Endodermal cell (in vitro differentiated cells): ENCODE measurements at places on chromosomes 6 and 20. TPM values are rescaled to one million over a fixed set of nuclear protein-coding genes. Genes with fewer than 3 reads are reported as not detected.

DNA sequence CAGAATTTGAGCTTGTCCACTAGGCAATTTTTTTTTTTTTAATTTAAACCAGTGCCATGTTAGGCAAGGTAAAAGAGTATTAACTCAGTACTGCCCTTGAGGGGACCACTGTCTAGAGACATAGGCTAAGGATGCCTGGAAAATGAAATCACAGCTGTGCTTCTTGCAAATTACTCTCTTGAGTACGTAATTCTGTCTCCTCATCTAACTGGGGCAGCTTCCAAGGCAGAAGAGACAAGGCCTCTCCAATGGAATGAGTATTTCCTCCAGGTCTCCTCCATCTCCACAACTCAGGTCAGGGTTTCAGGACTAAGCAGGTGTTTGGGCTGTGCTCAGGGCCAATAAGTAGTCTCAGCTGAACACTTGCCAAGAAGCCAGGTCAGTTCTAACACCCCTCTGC, 33.8 kb upstream of the MRPS10 start:
- DNase-seq, result no peak
- H3K27me3 ChIP-seq, result no peaks in the 10 kb centered on the region
- no peaks in the 10 kb centered on the region for H3K4me1 ChIP-seq
- H3K4me3 ChIP-seq, result no peak overlapping the region
- no peak overlapping the region for H3K27ac ChIP-seq

ZC2HC1B gene
- not detected in 2 replicates for total RNA-seq

- no peak for DNase-seq
- no peaks in the 10 kb centered on the region for H3K4me1 ChIP-seq
- no peak overlapping the region for H3K4me3 ChIP-seq
- peaks cover 4% of the 10 kb centered on the region for H3K36me3 ChIP-seq
- no peaks in the 10 kb centered on the region for H3K27me3 ChIP-seq
- H3K27ac ChIP-seq, result no peak overlapping the region
Observed at GRCh38 chr20:3109350-3110302, 25.1 kb upstream of the AVP start.

SPATA25 gene
- total RNA-seq, result 1.4 and 2.2 TPM in 2 replicates

- no peak overlapping the region for H3K27ac ChIP-seq
- H3K4me3 ChIP-seq, result no peak overlapping the region
- H3K27me3 ChIP-seq, result no peaks in the 10 kb centered on the region
- no peaks in the 10 kb centered on the region for H3K36me3 ChIP-seq
- no peaks in the 10 kb centered on the region for H3K4me1 ChIP-seq
Observed at GRCh38 chr20:41005361-41005729, 23.3 kb upstream of the TOP1 start.

DNA sequence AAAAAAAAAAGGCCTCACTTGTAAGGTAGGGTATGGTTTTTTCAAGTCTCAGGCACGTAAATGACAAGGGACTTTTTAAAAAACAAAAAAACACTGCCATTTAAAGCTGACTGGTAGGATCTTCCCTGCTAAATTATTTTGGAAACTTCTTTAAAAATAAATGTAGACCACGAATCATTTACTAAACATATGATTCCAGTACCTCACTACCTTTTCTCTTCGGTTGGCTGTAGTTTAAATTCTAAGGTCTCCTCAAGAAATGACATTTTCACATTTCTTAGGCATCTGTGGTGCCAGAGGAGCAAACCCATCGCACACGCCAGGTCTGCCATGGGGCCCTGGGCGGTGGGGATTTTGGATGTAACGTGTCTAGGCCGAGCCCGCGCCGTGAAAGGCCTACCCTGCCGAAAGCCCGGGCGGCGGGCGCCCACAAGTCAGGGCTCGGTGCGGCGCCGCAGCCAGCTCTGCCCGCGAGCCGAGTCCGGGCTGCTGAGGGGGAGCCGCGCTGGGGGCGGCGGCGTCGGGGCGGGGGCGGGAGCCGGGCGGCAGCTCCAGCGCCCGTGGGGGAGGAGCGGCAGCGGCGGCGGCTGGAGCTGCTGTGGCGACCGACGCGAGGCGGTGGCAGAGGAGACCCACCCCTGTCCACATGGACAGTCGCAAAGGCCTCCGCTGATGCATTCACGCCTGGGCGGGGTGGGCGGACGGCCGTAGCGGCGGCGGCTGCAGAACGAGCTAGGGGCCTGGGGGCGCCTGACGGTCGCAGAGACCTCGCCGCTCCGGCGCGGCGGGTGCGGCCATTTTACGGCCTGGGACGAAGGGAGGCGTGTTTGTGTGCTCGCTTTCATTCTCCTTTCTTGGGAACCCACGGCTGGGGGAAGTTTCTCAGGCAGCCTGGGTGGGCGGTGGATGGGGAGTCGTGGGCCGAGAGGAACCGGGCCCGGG, at the start of gene SENP6:
SENP6 (plus strand) TSS at position 577 of the 942 bp plus-strand sequence. CDS start 645 bp downstream, outside the sequence.
- peak; percentile 89 for DNase-seq
- peak within 1 kb of the TSS; percentile 99 for H3K4me3 ChIP-seq
- H3K4me1 ChIP-seq, result no peaks in the 10 kb centered on the region

GRCh38 chr6:147503587-147503986, 4.9 kb upstream of the SAMD5 start:
- peaks cover 12% of the 10 kb centered on the region for H3K27me3 ChIP-seq
- no peaks in the 10 kb centered on the region for H3K36me3 ChIP-seq
- peak; percentile 53 for DNase-seq
- no peaks in the 10 kb centered on the region for H3K4me1 ChIP-seq
- no peak overlapping the region for H3K4me3 ChIP-seq

KCNS1 gene
- total RNA-seq, result 1.5 and 1.8 TPM in 2 replicates

- no peaks in the 10 kb centered on the region for H3K36me3 ChIP-seq
- H3K27me3 ChIP-seq, result peaks cover 13% of the 10 kb centered on the region
- H3K27ac ChIP-seq, result no peak overlapping the region
- H3K4me3 ChIP-seq, result no peak overlapping the region
Observed at GRCh38 chr20:52746190-52746589, 226.0 kb upstream of the TSHZ2 start.

DNA sequence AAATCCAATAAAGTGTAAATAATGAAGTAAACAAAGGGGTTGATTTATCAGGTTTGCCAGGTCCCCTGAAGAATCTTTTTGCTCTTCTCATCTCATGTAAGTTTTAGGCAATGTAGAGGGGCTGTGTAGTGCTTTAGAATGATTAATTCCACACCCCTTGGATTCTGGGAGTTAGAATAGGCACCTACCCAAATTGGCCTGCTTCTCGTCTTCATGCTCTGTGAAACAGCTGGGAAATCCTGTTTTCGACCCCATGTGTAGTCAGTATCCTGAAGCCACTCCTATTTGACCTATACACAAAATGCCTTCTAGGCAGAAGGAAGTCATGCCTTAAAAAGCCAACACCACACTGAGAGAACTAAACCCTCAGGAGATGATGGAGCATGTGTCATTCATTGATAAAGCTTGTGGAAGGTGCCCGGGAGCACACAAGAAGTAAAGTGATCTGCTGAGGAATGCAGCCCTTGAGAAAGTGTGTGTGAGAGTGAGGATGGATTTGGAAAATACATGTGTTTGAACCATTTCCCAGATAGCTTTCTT, 170.9 kb downstream of the KLHL32 start:
- H3K4me1 ChIP-seq, result no peaks in the 10 kb centered on the region
- no peaks in the 10 kb centered on the region for H3K27me3 ChIP-seq
- H3K36me3 ChIP-seq, result no peaks in the 10 kb centered on the region
- H3K4me3 ChIP-seq, result no peak overlapping the region
- H3K27ac ChIP-seq, result no peak overlapping the region

HSPA12B gene
- 1.1 TPM in 2 replicates for total RNA-seq

MEP1A gene
- total RNA-seq, result not detected in 2 replicates

PANK2 gene
- 52.1 and 57.6 TPM in 2 replicates for total RNA-seq

- H3K4me3 ChIP-seq, result peak overlapping the region; percentile 88
- peak; percentile 95 for DNase-seq
- H3K27me3 ChIP-seq, result no peaks in the 10 kb centered on the region
- H3K36me3 ChIP-seq, result no peaks in the 10 kb centered on the region
- no peak overlapping the region for H3K27ac ChIP-seq
Observed at GRCh38 chr20:58888521-58889333, 36.2 kb downstream of the GNAS start.

IL17A gene
- total RNA-seq, result not detected in 2 replicates

METTL24 gene
- total RNA-seq, result 0.24 and 0.52 TPM in 2 replicates

GRCh38 chr6:73520688-73521350, at the start of gene EEF1A1:
EEF1A1 (minus strand) TSS chr6:73521032; CDS start chr6:73520026, 1,006 bp downstream.
- peak; percentile 100 for DNase-seq
- H3K27ac ChIP-seq, result peak within 1 kb of the TSS; percentile 97
- peak within 1 kb of the TSS; percentile 92 for H3K4me3 ChIP-seq
- H3K27me3 ChIP-seq, result no peaks in the 10 kb centered on the region
- peaks cover 45% of the 10 kb centered on the region for H3K36me3 ChIP-seq

BHLHE23 gene
- total RNA-seq, result not detected in 2 replicates

DNA sequence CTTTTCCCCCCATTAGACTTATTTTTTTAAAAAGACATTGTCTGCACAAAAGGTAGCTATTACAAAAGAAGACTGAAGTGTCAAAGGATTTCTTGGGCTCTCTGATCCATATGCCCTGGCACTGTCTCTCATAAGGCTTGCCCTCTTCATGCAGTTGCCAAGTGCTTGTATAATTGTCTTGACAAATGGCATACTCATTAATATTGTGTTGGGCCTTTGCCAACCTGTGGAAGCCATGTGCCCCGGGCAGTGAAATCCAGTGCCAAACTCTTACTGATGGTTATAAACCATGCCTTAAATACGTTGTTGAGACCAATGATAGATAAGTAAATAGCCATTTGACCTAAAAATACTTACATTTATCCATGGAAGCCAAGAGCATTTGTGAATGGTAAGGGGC, 98.1 kb downstream of the FARS2 start:
- no peak for DNase-seq
- H3K27ac ChIP-seq, result no peak overlapping the region
- no peaks in the 10 kb centered on the region for H3K4me1 ChIP-seq
- no peaks in the 10 kb centered on the region for H3K27me3 ChIP-seq
- no peaks in the 10 kb centered on the region for H3K36me3 ChIP-seq
- no peak overlapping the region for H3K4me3 ChIP-seq

RIMS1 gene
- 1.1 and 1.6 TPM in 2 replicates for total RNA-seq

FILIP1 gene
- 0.35 to 0.72 TPM (median 0.70 TPM) in 3 replicates for total RNA-seq

ZSCAN23 gene
- total RNA-seq, result 4.7 to 7.1 TPM (median 6.7 TPM) in 3 replicates

DNA sequence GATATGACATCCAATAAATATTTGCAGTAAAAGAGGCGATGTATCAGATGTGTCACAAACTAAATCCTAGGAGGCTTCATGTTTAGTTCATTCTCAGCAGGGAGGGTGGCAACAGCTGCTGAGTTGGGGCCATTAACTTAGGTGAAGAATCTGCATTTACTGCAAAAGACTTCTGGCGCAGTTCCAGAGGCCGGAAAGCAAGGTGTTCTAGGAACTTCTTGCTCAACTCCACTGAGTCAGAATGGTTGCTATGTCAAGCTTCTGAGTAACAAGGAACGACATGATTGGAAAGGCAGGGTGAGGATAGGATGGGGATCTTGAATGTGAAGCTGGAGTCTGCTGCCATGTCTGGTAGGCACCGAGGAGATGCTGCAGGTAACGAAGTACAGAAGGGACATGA, 11.7 kb downstream of the ADNP start:
- H3K4me1 ChIP-seq, result peaks cover 17% of the 10 kb centered on the region
- no peak overlapping the region for H3K27ac ChIP-seq
- H3K27me3 ChIP-seq, result no peaks in the 10 kb centered on the region
- H3K4me3 ChIP-seq, result no peak overlapping the region
- peaks cover 89% of the 10 kb centered on the region for H3K36me3 ChIP-seq

- H3K27ac ChIP-seq, result no peak overlapping the region
- H3K27me3 ChIP-seq, result peaks cover 11% of the 10 kb centered on the region
- no peaks in the 10 kb centered on the region for H3K36me3 ChIP-seq
- H3K4me3 ChIP-seq, result no peak overlapping the region
- DNase-seq, result no peak
Observed at GRCh38 chr20:22861231-22861980, 173.7 kb upstream of the SSTR4 start.

- no peak overlapping the region for H3K4me3 ChIP-seq
- no peaks in the 10 kb centered on the region for H3K36me3 ChIP-seq
- no peak overlapping the region for H3K27ac ChIP-seq
- H3K4me1 ChIP-seq, result no peaks in the 10 kb centered on the region
Observed at GRCh38 chr20:6994452-6994851, 227.0 kb downstream of the BMP2 start.

DNA sequence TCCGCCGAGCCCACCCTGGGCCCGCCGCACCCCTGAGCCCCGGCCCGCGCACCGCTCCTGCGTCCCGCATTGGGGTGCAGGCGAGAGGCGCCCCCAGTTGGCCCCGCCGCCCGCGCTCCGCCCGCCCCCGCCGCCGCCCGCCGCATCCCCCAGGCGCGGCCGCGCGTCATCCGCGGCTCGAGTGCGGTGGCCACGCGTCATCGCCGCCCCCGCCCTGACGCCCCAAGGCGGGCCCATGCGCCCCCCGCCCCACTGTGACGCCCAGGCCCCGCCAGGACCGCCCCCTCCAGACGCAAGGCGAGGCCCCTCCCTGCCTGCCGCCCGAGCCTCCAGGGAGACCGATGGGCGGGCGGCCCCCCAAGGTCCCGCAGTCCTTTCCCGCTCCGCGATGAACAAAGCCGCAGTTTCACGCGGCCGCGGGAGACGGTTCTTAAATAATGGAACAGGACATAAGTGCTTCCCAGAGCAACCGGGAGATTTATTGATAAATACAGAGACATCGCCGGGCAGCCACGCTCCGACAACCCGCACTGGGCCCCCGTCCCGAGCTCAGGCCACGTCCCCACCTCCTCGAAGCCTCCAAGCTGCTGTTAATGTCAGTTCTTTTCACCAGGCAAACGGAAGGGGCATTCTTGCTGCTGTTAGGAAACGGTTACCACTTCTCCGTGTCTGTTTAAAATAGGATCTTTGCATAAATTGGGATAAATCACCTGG, at the start of gene ANKRD60:
ANKRD60 (minus strand) TSS at position 170 of the 714 bp plus-strand sequence; CDS start at position 170, 0 bp downstream.
- peaks cover 17% of the 10 kb centered on the region for H3K36me3 ChIP-seq
- DNase-seq, result peak; percentile 92
- peaks cover 3% of the 10 kb centered on the region for H3K4me1 ChIP-seq
- H3K27me3 ChIP-seq, result peaks cover 42% of the 10 kb centered on the region
- H3K4me3 ChIP-seq, result peak within 1 kb of the TSS; percentile 81

SLC16A10 gene
- 13.8 and 14.2 TPM in 2 replicates for total RNA-seq

PDE7B gene
- total RNA-seq, result 0.16 and 0.26 TPM in 2 replicates

DNA sequence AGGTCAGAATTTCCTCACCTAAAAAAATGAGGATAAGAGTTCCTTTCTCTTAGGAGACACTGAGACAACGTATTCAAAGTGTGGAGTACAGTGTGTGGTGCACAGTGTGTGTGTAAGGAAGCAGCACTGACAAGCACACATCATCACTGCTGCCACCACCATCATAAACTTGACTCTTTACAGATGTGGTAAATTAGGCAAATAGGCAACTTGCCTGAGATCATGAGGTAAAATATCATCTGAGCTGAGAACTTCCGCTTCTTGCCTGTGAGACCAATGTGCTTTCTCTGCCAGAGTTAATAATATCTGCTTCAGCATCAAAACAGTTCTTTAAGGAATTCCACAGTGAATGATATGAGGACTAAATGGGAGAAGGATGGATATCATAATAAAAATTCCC, 52.7 kb downstream of the LYRM4 start:
- H3K27ac ChIP-seq, result no peak overlapping the region
- no peak overlapping the region for H3K4me3 ChIP-seq
- H3K36me3 ChIP-seq, result peaks cover under 1% of the 10 kb centered on the region
- no peak for DNase-seq

TRPC4AP gene
- 99.1 and 103 TPM in 2 replicates for total RNA-seq

OR2J3 gene
- not detected in 3 replicates for total RNA-seq

GRCh38 chr20:13554076-13554475, 84.7 kb downstream of the TASP1 start:
- no peak for DNase-seq
- H3K27ac ChIP-seq, result no peak overlapping the region
- H3K36me3 ChIP-seq, result peaks cover 14% of the 10 kb centered on the region

WASF1 gene
- 34.8 and 35.3 TPM in 2 replicates for total RNA-seq

GRCh38 chr20:63314015-63314471, 21.1 kb downstream of the COL20A1 start:
- H3K36me3 ChIP-seq, result no peaks in the 10 kb centered on the region
- no peak for DNase-seq
- no peak overlapping the region for H3K27ac ChIP-seq
- no peaks in the 10 kb centered on the region for H3K27me3 ChIP-seq
- H3K4me1 ChIP-seq, result no peaks in the 10 kb centered on the region
- no peak overlapping the region for H3K4me3 ChIP-seq
